Effector memory CD4-positive, alpha-beta T cell (primary cell): ENCODE measurements at places on chromosomes 4 and X.

DNA sequence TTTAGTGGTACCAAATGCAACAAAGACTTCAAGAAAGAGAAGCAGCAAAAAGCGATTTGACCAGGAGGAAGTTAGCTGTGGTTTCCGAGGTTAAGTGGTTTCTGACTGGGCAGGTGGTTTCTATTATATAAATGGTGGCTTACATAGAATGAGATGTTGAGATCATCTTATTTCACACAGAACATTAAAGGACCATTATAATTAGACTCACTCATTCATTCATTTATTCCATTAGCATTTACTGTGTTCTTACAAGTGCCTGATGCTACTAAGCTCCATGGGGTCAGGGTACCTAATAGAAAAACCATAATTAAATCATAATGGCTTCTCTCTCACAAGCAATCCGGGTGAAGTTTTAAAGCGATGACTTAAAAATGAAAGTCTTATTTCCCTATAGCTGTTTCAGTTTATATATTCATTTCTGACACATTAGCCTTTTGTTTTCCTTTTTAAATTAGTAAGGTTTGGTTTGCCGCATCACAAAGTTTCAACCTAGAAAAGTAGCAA, 10.6 kb downstream of the TSPAN6 start:
- H3K4me1 ChIP-seq = no peaks in the 10 kb centered on the region
- DNase-seq = no peak
- no peak overlapping the region for H3K4me3 ChIP-seq
- H3K27me3 ChIP-seq = no peaks in the 10 kb centered on the region

DNA sequence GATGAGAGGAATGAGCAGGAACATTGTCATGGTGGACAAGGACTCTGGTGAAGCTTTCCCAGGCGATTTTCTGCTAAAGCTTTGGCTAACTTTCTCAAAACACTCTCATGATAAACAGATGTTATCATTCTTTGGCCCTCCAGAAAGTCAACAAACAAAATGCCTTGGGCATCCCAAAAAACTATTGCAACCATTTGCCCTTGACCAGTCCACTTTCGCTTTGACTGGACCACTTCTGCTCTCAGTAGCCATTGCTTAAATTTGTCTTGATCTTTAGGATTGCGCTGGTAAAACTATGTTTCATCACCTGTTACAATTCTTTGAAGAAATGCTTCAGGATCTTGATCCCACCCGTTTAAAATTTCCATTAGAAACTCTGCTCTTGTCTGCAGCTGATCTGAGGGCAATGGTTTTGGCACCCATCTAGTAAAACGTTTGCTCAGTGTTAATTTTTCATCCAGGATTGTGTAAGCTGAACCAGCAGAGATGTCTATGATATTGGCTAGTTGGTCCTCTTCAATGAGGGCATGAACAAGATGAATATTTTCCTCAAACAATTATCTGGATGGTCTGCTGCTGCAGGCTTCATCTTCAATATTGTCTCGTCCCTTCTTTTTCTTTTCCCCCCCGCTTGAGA, 14.8 kb downstream of the TBC1D1 start:
- DNase-seq = no peak
- peaks cover 11% of the 10 kb centered on the region for H3K36me3 ChIP-seq

DNA sequence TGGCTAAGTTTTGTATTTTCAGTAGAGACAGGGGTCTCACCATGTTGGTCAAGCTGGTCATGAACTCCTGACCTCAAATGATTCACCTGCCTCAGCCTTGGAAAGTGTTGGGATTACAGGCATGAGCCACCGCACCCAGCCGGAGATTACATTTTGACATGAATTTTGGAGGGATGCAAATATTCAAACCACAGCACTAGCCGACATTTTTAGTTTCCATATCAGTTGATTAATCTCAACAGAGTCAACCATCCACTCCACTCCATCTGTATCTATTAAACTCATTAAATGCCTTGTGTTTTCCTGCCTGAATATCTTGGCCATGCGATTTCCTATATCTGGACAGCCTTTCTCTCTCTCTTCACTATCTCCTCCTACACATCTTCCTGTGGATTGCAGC, 64.1 kb upstream of the PDGFRA start:
- H3K27me3 ChIP-seq = no peaks in the 10 kb centered on the region
- H3K36me3 ChIP-seq = no peaks in the 10 kb centered on the region
- H3K4me1 ChIP-seq = no peaks in the 10 kb centered on the region
- H3K27ac ChIP-seq = no peak overlapping the region
- no peak overlapping the region for H3K4me3 ChIP-seq
- DNase-seq = no peak

GRCh38 chr4:243426-243825, 61.8 kb downstream of the ZNF732 start:
- H3K36me3 ChIP-seq = no peaks in the 10 kb centered on the region
- no peaks in the 10 kb centered on the region for H3K27me3 ChIP-seq
- no peak overlapping the region for H3K4me3 ChIP-seq
- H3K27ac ChIP-seq = no peak overlapping the region
- H3K4me1 ChIP-seq = no peaks in the 10 kb centered on the region

DNA sequence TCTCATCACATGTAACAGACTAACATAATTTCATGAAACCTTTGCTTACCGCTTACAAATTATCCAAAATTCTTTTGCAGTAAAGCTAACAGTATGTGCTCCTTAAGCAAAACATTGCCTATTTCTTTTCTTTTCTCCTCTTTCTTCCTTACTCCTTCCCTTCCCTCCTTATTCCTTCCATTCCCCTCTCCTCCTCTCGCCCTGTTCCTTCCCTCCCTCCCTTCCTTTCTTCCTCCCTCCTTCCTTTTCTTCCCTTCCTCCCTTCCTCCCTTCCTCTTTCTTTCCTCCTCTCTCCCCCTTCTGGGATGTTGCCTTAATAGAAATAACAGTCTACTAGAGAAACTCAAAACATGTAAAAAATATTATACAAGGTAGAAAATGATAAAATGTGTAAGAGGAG, 246.4 kb downstream of the TENM3 start:
- no peak overlapping the region for H3K4me3 ChIP-seq
- H3K4me1 ChIP-seq = no peaks in the 10 kb centered on the region
- no peak for DNase-seq

DNA sequence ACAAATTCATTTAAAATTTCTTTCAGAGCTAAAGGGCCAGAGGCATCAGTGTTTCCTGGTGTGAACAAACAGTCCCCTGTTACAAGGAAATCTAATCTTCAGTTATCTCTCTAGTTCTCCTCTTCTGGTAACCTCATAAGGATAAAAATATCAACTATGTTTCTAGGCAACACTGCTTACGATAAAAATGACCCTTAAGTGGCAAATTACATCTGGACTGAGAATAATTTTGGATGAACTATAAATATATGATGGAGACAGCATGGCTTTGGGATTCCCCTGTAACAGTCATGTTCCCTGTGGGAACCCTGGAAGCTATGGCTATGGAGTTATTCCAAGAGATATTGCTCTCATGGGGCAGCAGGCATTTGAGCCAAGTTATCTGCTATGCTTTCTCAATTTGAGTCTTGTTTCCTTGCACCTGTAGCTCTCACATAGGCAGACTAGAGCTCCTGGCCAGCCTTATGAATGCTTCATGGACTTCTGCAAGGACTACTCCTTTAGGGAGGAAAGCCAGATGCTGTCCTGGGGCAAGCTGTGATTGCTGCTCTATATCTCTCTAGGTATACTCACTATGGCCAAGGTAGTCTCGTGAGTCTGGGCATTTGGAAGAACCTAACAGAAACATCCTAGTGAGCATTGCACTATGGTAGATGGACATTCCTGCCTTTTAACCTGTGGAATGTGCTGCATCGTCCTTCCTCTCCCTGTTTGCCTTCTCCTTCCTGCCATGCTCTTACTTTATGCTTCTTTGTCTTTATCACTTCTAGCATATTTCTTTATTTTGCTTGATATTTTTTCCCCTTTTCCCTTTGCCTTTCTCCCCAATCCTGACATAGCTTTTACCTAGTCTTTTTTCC, 14.2 kb downstream of the C4orf33 start:
- H3K4me3 ChIP-seq = no peak overlapping the region
- no peak overlapping the region for H3K27ac ChIP-seq
- no peaks in the 10 kb centered on the region for H3K4me1 ChIP-seq
- H3K36me3 ChIP-seq = no peaks in the 10 kb centered on the region
- H3K27me3 ChIP-seq = no peaks in the 10 kb centered on the region
